ENCODE measurements at places on chromosomes 16 and 17.

- no peak for DNase-seq
Observed at GRCh38 chr16:84184775-84185174, 2.1 kb downstream of the TAF1C start.

DNA sequence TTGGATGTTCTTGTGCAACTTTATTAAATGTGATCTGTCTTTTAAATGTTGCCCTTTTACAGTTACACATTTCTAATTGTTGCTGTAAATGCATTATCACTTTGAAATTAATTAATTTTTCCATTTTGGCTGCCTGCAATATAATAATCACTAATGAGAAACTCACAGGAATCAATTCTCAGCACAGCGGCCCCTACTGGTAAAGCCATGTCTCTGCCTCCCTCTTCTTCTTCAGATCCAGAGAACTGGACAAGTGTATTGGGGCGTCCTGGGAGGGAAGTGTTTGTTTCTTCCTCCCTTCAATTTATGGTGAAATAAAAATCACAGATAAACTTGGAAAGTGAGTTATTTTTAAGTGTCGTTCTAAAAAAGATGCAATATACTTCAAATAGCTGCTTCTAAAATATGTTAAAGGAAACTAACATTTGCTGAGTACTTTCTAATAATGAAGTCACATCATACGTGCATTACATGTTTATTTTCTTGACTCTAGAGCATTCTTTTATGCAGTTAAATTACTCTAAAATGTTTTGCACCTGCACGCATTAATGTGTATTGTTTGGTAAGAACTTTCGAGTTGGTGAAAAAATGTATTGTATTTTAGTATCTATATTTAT lies 338.0 kb downstream of the WWOX start:
- peak; percentile 20 for DNase-seq

- no peak for DNase-seq
Observed at GRCh38 chr16:85168732-85169256, 56.5 kb upstream of the CIBAR2 start.

- no peak for DNase-seq
Observed at GRCh38 chr16:66290431-66290830, 76.1 kb upstream of the CDH5 start.

- no peak for DNase-seq
Observed at GRCh38 chr16:86449446-86450095, 60.8 kb upstream of the FOXF1 start.
